Omental fat pad (tissue), 4 donors: ENCODE measurements at places on chromosomes 5 and 9. TPM values are rescaled to one million over a fixed set of nuclear protein-coding genes. Genes with fewer than 3 reads are reported as not detected.

The PCDHGC4 gene
- 1.5 TPM for total RNA-seq

The PDE6A gene
- total RNA-seq, result not detected

GRCh38 chr9:128243215-128244018, 32.4 kb downstream of the GOLGA2 start:
- DNase-seq, result no peak

GRCh38 chr9:21995006-21995665, 545 bp downstream of the CDKN2B-AS1 start:
- DNase-seq, result no peak
